HepG2 (cell line): ENCODE measurements at places on chromosomes 5 and 9. TPM values are rescaled to one million over a fixed set of nuclear protein-coding genes. Genes with fewer than 3 reads are reported as not detected.

GRCh38 chr5:2877522-2877921, 126.0 kb upstream of the IRX2 start:
- no peaks in the 10 kb centered on the region for H3K36me3 ChIP-seq
- H3K27me3 ChIP-seq: no peaks in the 10 kb centered on the region
- DNase-seq: no peak
- no peaks in the 10 kb centered on the region for H3K4me1 ChIP-seq
- H3K4me3 ChIP-seq: no peak overlapping the region

The LCN12 gene
- 1.2 and 3.4 TPM in 2 replicates for total RNA-seq

GRCh38 chr9:82490019-82490499, 501.5 kb downstream of the SPATA31D1 start:
- H3K36me3 ChIP-seq: no peaks in the 10 kb centered on the region
- DNase-seq: no peak
- H3K4me1 ChIP-seq: peaks cover 30% of the 10 kb centered on the region
- no peak overlapping the region for H3K27ac ChIP-seq

The CCL28 gene
- not detected in 2 replicates for total RNA-seq

The ARID3C gene
- total RNA-seq: not detected in 2 replicates

The ZNF484 gene
- total RNA-seq: 7.2 and 13.5 TPM in 2 replicates

The MAMDC4 gene
- 1.2 and 6.0 TPM in 2 replicates for total RNA-seq

The HTR4 gene
- not detected in 2 replicates for total RNA-seq

DNA sequence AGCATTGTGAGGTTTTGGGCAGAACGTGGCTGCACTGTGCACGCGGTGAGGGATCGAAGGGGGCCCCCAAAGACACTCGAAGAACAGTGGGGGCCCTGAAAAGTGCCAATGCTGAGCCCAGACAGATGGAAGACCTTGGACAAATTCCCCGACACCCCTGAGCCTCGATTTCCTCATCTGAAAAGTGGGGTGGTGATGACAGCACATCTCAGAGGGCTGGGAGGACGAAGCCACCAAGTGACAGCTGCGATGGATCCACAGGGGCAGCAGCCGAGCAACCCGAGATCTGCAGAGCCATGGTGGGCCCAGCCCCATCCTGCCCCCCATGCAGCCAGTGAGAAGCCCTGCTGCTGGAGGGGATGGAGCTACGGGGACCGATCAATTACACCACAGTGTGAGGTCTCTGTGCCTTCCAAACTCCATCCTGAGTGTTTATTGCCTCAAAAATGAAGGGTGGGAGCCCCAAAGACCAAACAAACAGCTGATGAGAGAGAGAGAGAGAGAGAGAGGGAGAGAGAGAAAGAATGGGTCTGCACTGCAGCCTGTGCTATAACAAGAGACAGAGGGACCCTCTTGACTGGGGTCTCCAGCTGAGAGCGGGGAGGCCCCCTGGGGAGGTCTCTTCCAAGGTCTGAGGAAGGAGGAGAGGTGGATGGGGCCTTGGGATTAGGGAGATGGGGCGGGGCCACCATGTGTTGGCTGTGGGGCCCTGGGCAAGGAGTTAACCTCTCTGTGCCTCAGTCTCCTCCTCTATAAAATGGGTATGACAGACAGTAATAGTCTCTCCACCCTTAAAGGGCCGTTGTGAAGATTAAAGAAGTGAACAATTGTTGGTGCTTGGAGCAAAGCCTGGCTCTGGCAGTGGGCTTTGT, 134.4 kb upstream of the IER5L start:
- DNase-seq: no peak
- no peak overlapping the region for H3K4me3 ChIP-seq
- H3K27me3 ChIP-seq: peaks cover 23% of the 10 kb centered on the region
- no peak overlapping the region for H3K27ac ChIP-seq
- no peaks in the 10 kb centered on the region for H3K36me3 ChIP-seq

DNA sequence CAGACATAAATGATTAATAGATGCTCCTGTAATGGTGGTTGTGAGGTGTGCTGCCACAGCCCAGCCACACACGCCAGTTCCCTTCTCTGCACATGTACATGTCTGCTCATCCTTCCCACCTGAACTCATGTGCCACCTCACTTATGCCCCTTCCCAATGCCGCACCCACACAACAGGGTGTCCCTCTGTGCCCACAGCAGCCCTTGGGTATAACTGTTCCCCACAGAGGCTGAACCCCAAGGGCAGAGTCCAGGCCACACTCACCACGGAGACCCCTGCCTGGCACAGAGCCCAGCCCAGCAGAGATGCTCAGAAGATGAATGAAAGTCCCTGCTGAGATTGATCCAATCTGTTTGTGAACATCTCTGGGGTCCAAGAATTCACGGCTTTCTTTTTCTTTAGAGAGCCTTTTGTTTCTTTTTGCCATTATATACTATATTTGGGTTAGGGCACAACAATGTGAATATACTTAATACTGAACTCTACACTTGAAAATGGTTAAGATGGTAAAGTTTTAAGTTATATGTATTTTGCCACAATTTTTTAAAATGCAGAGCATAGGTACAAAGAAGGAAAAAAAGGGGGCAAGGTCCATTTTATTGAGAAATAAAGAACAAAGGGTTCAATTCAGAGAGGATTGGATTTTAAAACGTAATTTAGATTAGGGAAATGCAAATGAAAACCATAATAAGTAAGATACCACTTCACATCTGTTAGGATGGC, 29.6 kb downstream of the IRF1 start:
- H3K27me3 ChIP-seq: no peaks in the 10 kb centered on the region
- DNase-seq: no peak
- H3K27ac ChIP-seq: no peak overlapping the region
- H3K4me3 ChIP-seq: no peak overlapping the region
- peaks cover 100% of the 10 kb centered on the region for H3K4me1 ChIP-seq
- H3K36me3 ChIP-seq: no peaks in the 10 kb centered on the region

DNA sequence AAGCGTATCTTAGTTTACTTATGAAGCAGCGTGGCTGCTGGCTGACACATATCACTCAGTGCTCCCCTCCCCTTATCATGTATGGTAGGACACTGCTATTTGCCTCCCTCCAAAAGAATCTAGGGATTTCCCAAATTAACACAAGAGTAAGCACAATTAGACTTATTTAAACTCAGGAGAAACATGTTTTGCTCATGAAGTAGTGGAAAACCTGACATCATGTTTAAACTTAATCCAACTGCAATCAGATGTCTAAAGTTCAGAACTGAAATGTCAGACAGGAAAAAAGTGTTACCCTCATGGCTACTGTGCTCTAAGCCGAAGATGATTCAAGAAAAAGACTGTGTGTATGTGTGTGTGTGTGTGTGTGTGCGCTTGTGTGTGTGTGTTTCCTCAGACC, 324.1 kb upstream of the TNC start:
- no peaks in the 10 kb centered on the region for H3K36me3 ChIP-seq
- H3K27me3 ChIP-seq: no peaks in the 10 kb centered on the region
- H3K4me3 ChIP-seq: no peak overlapping the region
- DNase-seq: no peak
- no peak overlapping the region for H3K27ac ChIP-seq

The SMARCA2 gene
- total RNA-seq: 23.7 and 35.5 TPM in 2 replicates

DNA sequence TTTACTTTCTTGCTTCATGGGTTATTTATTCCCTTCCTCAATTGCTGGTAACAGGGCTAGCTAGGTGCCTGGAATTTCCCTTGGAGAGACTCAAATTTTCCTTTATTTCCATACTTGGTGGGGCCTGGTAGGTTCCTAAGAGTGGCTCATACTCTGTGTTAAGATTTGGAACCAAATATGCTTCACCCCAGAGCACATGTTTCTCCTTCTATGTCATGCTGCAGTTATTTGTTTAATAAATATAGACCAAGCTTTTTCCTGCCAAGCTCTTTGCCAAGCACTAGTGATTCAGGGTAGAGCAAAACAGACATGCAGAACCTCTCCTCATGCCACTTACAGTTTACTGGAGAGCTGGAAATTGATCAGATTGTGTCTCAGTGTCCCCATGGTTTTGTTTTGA, 290.3 kb upstream of the SGCD start:
- no peaks in the 10 kb centered on the region for H3K36me3 ChIP-seq
- H3K27me3 ChIP-seq: no peaks in the 10 kb centered on the region
- DNase-seq: no peak
- H3K4me3 ChIP-seq: no peak overlapping the region
- no peak overlapping the region for H3K27ac ChIP-seq

DNA sequence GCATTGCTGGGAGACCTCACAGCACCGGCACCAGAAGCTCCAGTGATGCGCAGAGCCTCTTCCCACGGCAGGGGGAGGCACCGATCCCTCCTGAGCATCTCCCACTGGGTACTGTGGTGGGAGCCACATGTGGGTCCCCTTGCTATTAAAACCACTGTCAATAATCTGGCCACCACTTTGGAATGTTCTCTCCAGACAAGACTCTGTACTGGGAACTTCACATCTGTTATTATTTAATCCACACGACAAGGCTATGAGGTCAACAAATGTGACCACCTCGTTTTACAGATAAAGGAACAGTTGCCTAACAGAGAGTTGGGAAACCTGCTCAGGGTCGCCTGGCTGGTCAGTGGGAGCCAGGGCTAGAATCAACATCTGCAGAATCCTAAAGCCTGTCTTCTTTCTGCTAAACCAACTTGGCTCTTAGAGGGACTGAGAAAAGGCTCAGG, 72.7 kb downstream of the EPB41L4B start:
- H3K4me1 ChIP-seq: peaks cover 54% of the 10 kb centered on the region
- DNase-seq: peak; percentile 79
- H3K27ac ChIP-seq: peak overlapping the region; percentile 43
- H3K4me3 ChIP-seq: no peak overlapping the region

- peak overlapping the region; percentile 73 for H3K4me3 ChIP-seq
- no peak overlapping the region for H3K27ac ChIP-seq
- no peak for DNase-seq
These were observed 80.8 kb downstream of the NTNG2 start for GRCh38 chr9:132242621-132243155.

DNA sequence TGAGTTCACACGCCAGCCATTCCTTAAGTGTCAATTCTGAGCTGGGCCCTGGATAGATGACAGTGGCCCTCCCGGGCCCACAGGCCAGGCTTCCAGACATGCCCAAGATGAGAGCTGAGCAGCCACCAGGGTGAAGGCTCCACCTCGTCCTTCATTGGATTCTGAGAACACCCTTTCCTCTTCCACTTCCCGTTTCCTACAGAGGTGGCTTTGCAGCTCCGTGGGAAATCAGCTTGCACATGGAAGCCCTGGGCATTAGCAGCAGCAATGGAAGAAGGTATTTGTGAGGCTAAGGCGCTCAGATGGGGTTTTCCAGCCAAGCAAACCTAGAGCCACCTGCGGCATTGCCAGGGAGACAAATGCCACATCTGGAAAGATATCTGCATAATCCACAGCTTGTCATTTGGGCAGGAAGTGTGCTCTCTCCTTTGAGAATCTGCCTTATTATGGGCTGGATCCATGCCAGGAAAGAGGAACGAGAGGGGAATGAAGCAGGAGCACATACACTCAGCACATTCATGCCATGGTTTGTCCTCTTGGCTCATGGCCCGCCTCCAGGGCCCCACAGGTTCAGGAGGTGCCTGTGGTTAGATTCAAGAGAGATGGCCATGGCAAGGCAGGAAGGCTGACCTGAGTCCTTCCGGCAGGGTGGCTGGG, 34.1 kb downstream of the CFAP77 start:
- H3K4me1 ChIP-seq: no peaks in the 10 kb centered on the region
- peaks cover 54% of the 10 kb centered on the region for H3K27me3 ChIP-seq
- H3K27ac ChIP-seq: no peak overlapping the region
- no peak overlapping the region for H3K4me3 ChIP-seq

DNA sequence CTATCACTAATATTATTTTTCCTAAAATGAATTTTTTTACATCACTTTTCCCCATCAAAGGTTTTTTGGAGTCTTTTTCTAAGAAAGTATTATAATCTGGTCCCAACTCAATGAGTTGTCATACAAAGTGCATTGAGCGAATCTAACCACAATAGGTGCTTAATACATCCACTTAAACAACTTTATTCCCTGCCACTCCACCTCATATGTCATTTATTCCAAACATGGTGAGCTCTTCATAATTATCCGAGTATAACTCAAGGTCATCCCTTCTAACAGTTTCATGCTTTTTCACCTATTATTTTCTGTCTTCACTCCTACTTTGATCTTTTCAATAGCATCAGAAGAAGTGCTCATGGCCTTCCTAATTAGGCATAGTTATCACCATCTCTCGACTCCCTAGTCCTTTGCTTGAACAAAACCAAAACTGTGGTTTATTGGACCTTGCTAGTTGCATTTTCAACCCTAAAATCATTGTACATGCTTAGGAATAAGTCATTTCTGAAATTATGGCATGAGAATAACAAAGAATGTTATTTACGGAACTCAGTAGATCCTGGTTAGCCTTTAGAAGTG, 754.7 kb upstream of the CTNND2 start:
- H3K27ac ChIP-seq: no peak overlapping the region
- no peak overlapping the region for H3K4me3 ChIP-seq
- no peak for DNase-seq
- no peaks in the 10 kb centered on the region for H3K4me1 ChIP-seq
- no peaks in the 10 kb centered on the region for H3K36me3 ChIP-seq

DNA sequence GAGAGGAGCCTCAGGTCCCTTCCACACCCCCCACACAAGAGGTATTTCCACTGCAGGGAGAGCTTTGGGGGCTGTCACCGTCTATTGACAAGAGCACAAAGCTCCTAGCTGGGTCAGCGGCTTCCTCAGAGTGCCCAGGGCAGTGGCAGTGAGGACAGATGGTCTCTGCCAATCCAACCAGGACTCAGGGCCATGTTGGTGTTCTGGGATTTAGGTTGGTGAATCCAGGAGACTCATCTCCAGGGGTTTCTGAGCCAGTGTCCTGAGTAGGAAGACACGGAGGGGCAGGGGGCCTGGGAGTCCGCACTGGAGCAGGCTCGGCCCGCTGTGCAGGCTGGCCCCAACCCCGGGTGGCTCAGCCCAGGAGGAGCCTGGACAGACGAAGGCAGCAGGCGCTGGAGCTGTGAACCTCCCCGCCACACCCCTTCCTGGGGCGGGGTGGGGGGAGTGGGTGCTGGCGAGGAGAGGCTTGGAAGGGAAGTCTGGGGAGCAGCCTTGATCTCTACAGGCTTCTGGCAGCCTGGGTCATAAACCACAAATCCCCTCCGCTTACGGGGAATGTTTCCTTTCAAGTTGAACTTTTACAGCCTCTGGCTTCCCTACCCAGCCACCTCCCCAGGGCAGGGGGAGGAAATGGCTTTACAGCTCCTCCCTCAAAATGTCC, 19.6 kb downstream of the CRB2 start:
- no peak overlapping the region for H3K27ac ChIP-seq
- peaks cover 6% of the 10 kb centered on the region for H3K27me3 ChIP-seq
- peak; percentile 37 for DNase-seq
- no peaks in the 10 kb centered on the region for H3K36me3 ChIP-seq

The SLC46A2 gene
- not detected in 2 replicates for total RNA-seq

DNA sequence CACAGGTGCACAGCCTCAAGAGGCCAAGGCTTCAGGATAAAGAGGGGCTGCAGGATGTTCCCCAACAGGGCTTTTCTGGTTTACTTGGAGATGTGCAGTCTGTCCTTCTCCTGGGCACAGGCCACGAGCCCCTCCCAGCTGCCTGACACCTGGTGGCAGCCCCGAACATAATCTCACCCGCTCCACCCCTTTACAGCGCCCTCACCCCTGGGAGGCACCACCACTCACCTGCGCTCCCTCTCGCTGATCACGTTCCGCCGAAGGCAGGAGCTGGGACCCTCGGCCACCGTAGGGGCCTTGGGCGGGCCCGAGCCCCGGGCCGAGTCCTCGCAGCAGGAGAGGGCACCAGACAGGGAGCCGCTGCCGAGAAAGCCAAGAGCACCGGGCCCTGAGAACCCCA, 514 bp downstream of the SOHLH1 start:
- H3K36me3 ChIP-seq: no peaks in the 10 kb centered on the region
- DNase-seq: no peak
- no peak overlapping the region for H3K27ac ChIP-seq
- H3K27me3 ChIP-seq: peaks cover 29% of the 10 kb centered on the region
